ENCODE measurements at places on chromosomes 5 and 9.

- H3K36me3 ChIP-seq: no peaks in the 10 kb centered on the region
- no peak overlapping the region for H3K27ac ChIP-seq
- H3K4me1 ChIP-seq: peaks cover 6% of the 10 kb centered on the region
- H3K27me3 ChIP-seq: no peaks in the 10 kb centered on the region
Measured at GRCh38 chr5:14859980-14860379, 11.6 kb downstream of the ANKH start.

- H3K36me3 ChIP-seq: no peaks in the 10 kb centered on the region
- peaks cover 4% of the 10 kb centered on the region for H3K4me1 ChIP-seq
- no peaks in the 10 kb centered on the region for H3K27me3 ChIP-seq
- peak overlapping the region; percentile 80 for H3K27ac ChIP-seq
- no peak for DNase-seq
- H3K4me3 ChIP-seq: no peak overlapping the region
Measured at GRCh38 chr9:36161187-36161586, 8.0 kb upstream of the CCIN start.

DNA sequence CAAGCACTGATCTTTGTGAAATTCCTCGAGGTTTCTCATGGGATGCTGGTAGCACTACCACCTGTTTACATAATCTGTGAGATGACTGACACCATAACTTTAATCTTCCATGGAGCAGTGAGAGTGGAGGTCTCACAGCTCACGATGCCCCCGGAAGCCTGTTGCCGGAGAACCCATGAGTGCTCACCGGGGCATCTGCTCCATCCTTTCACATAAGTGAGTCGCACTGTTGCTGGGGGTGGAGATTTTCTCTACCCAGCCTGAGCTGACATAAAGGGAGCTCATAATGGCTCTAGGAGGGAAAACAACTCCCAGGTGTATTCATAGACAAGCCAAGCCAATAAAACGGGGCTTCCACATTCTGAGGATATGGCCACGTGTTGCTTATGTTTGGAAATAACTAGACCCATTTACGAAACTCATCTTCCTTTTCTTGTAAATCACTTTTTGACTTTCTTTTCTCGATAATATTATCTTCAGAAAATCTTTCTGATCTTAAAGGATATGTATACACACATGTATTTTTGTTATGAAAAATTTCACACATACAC lies 11.2 kb upstream of the GFPT2 start:
- no peak for DNase-seq
- H3K36me3 ChIP-seq: no peaks in the 10 kb centered on the region
- H3K27me3 ChIP-seq: no peaks in the 10 kb centered on the region
- no peak overlapping the region for H3K27ac ChIP-seq

DNA sequence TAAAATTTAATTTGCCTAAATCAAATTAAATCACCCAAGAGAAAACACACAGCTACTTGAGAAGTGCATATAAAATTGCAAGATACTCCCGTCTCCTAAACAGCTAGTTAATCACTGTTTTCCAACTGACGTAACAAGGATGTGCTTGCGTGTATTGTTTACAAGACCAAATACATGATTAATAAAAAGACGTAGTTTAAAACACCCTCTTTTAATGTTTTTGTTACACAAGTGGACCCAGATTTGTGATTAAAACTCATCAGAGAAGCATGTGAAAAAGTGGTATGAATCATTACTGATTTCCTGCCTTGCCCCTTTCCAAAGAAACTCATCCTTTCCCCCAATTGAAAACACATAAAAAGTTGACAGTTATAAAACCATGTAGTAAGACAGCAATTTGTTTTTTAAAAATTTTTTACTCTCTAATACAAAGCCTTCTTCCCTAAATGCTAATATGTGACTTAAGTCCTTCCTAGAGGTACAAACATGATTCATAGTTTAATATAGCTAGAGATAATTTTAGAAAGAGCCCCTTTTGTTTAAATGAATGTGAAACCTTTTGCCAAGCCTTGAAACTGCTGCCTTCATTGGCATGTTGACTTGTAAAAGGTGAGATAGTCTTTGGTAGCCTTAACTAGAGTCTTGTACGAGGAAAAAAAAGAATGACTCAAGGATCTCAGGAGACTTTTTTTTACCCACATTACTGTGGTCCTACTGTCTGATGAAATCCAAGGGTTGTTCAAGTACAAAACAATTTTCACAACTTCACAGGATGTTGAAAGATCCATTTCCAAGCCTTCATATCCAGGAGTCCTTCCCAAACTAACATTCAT lies 61.4 kb upstream of the FST start:
- H3K4me1 ChIP-seq: no peaks in the 10 kb centered on the region
- H3K36me3 ChIP-seq: no peaks in the 10 kb centered on the region
- H3K27ac ChIP-seq: no peak overlapping the region
- no peak overlapping the region for H3K4me3 ChIP-seq
- DNase-seq: no peak

- no peak overlapping the region for H3K27ac ChIP-seq
- no peaks in the 10 kb centered on the region for H3K27me3 ChIP-seq
- H3K4me1 ChIP-seq: no peaks in the 10 kb centered on the region
- no peak overlapping the region for H3K4me3 ChIP-seq
- DNase-seq: no peak
Measured at GRCh38 chr9:113177251-113177650, 26.4 kb downstream of the SLC31A2 start.

DNA sequence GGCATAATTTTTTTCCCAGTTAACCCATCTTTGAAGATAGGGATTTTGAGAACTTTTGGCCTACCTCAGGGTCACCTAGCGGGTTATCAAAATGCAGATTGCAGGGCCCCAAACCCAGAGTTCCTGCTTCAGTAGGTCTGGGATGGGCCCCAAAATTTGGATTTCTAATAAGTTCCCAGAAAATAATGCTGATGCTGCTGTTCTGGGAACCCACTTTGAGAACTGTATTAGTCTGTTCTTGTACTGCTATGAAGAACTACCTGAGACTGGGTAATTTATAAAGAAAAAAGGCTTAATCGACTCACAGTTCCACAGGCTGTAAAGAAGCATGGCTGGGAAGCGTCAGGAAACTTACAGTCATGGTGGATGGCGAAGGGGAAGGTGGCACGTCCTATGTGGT lies 182.2 kb upstream of the DMRT1 start:
- no peak overlapping the region for H3K4me3 ChIP-seq
- peaks cover 6% of the 10 kb centered on the region for H3K4me1 ChIP-seq
- H3K36me3 ChIP-seq: no peaks in the 10 kb centered on the region
- H3K27ac ChIP-seq: no peak overlapping the region
- no peaks in the 10 kb centered on the region for H3K27me3 ChIP-seq
- no peak for DNase-seq

GRCh38 chr9:124869986-124870560 lies 8.1 kb downstream of the ARPC5L start:
- H3K27me3 ChIP-seq: no peaks in the 10 kb centered on the region
- H3K36me3 ChIP-seq: peaks cover 12% of the 10 kb centered on the region
- peaks cover 31% of the 10 kb centered on the region for H3K4me1 ChIP-seq
- H3K4me3 ChIP-seq: peak overlapping the region; percentile 84

DNA sequence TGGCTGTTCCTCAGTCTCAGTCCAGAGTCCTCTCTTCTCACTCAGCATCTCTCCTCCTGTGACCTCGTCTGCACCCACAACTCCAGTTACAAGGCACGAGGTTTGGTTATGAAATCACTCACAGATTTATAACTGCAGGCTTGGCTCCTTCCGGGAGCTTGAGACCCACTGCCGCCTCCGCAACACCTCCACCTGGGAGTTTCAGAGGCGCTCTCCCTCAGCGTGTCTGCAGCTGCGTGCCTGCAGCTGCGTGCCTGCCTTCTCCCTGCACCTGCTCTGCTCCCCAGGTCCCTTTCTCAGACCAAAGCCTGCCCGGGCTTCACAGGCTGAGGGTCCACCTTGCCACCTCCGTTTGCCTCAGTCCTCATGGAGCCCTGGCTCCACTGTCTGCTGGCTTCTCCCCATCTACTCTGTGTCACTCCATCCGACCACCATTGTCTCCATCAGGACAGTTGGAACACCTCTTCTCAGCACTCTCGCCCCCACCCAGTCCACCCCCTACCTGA lies 51.5 kb downstream of the HRH2 start:
- no peak overlapping the region for H3K4me3 ChIP-seq
- peak; percentile 47 for DNase-seq
- no peaks in the 10 kb centered on the region for H3K27me3 ChIP-seq

- DNase-seq: peak; percentile 78
- no peaks in the 10 kb centered on the region for H3K4me1 ChIP-seq
- H3K4me3 ChIP-seq: peak within 1 kb of the TSS; percentile 32
- H3K36me3 ChIP-seq: no peaks in the 10 kb centered on the region
- H3K27me3 ChIP-seq: peaks cover 10% of the 10 kb centered on the region
- no peak within 1 kb of the TSS for H3K27ac ChIP-seq
Measured at GRCh38 chr9:23826120-23826629, at the start of gene ELAVL2. Gene ELAVL2 (minus strand): TSS chr9:23826240. CDS start chr9:23762234, 64,006 bp downstream.

DNA sequence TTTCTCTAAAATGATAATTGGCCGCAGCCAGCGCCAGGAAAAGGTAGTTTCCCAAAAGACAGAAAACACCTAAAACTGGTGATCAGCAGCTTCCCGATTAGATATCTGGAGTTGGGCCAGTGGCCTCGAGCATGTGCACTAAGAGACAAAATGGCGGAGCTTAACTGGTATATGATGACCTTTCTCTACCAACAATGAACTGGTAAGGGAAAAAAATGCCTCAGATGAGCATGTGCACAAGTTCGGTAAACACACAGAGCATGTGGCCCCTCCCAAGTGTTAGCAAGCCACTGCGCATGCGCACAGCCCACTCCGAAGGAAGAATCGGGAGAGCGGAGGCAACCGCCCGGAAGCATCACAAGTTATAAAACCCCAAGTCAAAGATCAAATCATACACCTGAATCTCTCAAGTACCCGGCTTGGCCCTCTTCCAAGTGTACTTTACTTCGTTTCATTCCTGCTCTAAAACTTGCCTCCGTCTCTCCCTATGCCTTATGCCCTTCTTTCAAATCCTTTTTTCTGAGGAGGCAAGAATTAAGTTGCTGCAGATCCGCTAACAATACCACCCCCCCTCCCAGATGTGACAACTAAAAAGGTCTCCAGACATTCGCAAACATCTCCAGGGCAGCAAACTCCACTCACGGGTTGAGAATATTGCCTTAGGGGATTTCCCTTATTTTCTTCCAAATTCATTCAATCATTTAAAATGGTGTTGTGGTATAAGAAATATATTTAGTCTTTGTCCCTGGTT lies 15.0 kb upstream of the PTBP3 start:
- H3K4me3 ChIP-seq: peak overlapping the region; percentile 50
- peak; percentile 17 for DNase-seq
- H3K27me3 ChIP-seq: no peaks in the 10 kb centered on the region

DNA sequence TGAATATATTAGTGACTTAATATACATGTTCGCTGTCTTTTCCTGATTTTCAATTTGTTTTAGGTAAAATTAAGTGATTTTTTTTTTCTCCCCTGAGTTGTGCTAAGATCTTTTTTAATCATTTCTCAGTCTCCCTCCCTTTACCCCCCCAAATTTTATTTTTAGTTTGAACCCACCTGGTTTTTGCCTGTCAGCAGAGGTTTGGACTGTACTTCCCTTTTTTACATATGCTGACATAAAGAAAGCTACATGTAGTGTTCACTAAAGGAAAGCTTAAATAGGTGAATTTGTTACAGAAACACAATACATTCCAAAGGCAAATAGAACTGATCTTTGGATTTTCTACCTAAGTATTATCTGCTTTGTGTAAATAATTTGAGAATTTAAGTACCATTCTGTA lies 82.2 kb downstream of the IPO11 start:
- no peak overlapping the region for H3K4me3 ChIP-seq
- no peaks in the 10 kb centered on the region for H3K27me3 ChIP-seq
- no peak overlapping the region for H3K27ac ChIP-seq
- peaks cover 27% of the 10 kb centered on the region for H3K36me3 ChIP-seq
- no peaks in the 10 kb centered on the region for H3K4me1 ChIP-seq
- no peak for DNase-seq

- DNase-seq: no peak
- H3K27me3 ChIP-seq: no peaks in the 10 kb centered on the region
- H3K36me3 ChIP-seq: no peaks in the 10 kb centered on the region
- no peak overlapping the region for H3K27ac ChIP-seq
Measured at GRCh38 chr5:157761690-157762621, 18.4 kb downstream of the LSM11 start.

GRCh38 chr9:110626101-110626829 lies 42.3 kb upstream of the MUSK start:
- H3K36me3 ChIP-seq: no peaks in the 10 kb centered on the region
- H3K27ac ChIP-seq: peak overlapping the region; percentile 48
- no peaks in the 10 kb centered on the region for H3K4me1 ChIP-seq

- peaks cover 5% of the 10 kb centered on the region for H3K4me1 ChIP-seq
- no peaks in the 10 kb centered on the region for H3K27me3 ChIP-seq
- DNase-seq: no peak
- no peaks in the 10 kb centered on the region for H3K36me3 ChIP-seq
Measured at GRCh38 chr9:89553451-89554010, 51.3 kb upstream of the GADD45G start.

- H3K36me3 ChIP-seq: no peaks in the 10 kb centered on the region
- no peak for DNase-seq
- no peaks in the 10 kb centered on the region for H3K27me3 ChIP-seq
- no peaks in the 10 kb centered on the region for H3K4me1 ChIP-seq
- no peak overlapping the region for H3K4me3 ChIP-seq
- no peak overlapping the region for H3K27ac ChIP-seq
Measured at GRCh38 chr5:75993643-75994520, 89.3 kb upstream of the SV2C start.

DNA sequence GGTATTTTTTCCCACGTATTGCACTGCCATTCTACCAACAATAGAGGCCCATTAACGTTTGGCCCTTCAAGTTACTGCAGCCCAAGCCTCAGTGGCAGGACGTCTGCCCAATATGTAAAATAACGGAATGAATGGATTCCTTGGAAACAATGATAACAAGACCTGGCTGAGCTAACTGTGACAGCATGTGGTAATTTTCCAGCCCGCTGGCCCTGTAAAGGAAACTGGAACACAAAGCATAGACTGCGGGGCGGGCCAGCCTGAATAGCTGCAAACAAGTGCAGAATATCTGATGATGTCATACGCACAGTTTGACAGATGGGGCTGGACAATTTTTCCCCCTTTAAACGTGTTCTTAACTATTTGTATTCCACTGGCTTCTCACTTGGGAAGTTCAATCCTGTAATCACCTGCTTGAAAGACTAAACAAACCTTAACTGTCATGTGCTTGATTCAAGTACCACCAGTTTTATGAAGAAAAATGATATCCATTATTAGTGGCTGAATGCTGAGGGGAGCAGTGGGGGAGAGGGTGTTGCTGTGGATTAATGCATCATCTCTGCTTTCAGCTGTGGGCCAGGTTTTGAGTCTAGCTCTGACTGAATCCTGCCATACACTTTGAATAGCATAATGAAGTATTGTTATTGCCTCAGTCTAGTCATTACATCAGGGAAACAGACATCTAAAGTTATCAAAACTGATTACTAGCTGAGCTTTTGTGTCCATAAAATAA lies 323.9 kb downstream of the TMEM161B start:
- H3K27me3 ChIP-seq: no peaks in the 10 kb centered on the region
- DNase-seq: no peak
- H3K36me3 ChIP-seq: no peaks in the 10 kb centered on the region
- no peaks in the 10 kb centered on the region for H3K4me1 ChIP-seq

DNA sequence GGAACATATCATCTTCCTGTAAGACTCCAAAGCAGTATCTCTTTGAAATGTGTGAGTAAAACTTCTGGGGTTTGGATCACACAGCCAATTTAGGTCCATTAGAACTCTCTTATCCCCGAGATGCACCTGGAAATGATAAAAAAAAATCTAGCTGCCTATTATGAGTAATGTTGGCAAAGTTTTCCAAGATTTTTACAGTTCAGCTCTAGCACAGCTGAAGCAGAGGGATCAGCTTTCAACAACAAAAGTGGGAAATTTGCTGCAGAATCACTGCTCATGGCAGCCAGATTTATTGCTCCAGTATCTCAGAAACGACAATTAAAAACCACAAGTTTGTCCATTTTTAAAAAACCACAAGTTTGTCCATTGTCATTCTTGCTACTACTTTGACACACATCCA lies 292.2 kb downstream of the IRX2 start:
- no peak overlapping the region for H3K27ac ChIP-seq
- H3K36me3 ChIP-seq: no peaks in the 10 kb centered on the region
- no peak overlapping the region for H3K4me3 ChIP-seq
- no peak for DNase-seq
- no peaks in the 10 kb centered on the region for H3K4me1 ChIP-seq

Data from ascending aorta (tissue), 2 donors.